ENCODE measurements at places on chromosomes 5 and 9.

GRCh38 chr9:15231788-15232635, 75.0 kb downstream of the TTC39B start:
- DNase-seq, result peak; percentile 21

GRCh38 chr5:63121471-63121870, 542.9 kb downstream of the LRRC70 start:
- no peak for DNase-seq

DNA sequence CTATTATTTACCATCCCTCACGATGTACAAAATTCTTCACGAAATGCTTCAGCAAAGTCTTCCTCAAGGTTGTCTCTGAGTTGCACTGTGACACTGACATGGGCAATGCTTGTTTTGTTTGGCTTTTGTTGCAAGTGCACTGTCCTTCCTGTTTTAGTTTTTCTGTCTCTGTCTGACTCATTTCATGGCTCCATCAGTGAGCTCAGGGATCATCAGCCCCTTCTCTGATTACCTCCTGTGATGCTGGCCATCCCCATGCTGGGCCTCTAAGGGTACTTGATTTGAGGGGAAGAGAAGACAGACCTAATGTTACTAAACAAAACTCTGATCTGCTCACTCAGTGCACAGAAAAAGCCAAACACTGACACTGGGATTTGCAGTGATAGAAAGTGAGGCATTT, 37.6 kb upstream of the STX17 start:
- no peak for DNase-seq

DNA sequence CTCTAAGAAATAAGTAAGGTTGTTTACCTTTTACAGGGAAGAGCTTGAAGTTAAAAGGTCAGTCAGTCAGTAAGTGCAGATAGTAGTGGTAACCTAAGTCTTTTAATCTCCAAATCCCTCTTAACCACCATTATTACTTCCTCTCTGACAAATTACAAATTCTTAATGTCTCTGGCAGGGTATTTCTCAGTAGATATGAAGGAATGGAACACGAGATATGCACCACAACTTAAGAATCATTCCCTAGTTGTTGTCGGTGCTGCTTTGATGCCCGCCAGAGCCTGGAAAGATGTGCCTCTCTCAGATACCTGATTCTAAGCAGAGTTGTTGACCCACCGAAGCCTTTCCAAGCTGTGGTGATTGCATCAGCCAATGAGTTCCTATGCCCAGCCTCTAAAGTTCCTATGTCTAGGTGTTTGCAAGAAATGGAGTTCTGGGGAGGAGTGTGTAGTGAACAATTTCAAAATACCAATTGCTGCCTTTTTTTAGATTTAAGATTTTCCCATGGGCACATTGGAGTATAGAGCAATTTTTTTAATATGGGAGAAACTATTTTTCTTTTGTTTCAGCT, 78.5 kb downstream of the CD180 start:
- peak; percentile 84 for DNase-seq

DNA sequence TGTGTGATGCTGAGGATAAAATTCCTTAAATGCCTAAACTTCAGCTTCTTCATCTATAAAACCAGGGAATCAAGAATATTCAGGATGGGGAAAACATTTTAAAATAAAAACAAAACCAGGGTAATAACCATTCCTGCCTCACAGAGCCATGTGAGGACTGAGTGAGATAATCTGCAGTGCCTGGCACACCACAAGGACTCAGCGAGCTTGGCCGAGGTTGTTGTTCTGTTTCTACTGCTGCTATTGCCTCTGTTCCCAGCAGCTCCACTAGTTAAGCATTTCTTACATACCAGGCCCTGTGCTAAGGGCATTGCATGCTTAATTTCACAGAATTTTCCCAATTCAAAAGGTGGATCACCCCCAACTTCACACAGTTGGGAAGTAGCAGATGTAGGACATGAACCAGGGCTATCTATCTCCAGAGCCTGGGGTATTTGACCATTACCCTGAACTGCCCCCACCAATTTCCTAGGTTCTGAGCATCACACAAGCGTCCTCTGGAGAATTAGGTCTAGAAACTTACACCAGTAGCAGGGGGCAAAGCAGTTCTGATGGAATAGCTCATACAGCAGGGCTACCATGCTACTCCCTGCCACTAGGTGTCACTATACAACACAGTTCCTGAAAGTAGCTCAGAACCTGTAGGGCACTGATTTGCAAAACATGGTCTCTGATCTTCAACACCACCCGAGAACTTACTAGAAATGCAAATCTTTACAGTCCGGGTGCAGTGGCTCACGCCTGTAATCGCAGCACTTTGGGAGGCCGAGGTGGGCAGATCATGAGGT, 74.3 kb downstream of the LRSAM1 start:
- DNase-seq, result peak; percentile 64

DNA sequence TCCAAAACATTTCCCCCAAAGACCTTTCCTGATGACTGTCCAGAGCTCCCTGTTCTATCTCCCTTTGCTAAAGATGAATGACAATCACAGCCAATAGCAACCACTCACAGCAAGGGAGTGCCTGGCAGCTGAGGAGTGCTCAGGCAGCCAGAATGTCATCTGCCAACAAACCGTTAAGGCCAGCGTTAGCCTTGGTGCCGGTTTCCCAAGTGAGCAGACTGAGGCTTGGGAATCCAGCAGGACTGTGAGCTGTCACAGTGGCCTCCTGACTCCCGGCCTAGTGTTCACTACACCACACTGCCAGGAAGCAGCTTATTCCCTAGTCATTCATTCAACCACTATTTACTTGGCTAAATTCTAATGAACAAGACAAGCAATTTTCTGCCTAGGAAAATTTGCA, 24.7 kb downstream of the STK10 start:
- DNase-seq, result no peak

DNA sequence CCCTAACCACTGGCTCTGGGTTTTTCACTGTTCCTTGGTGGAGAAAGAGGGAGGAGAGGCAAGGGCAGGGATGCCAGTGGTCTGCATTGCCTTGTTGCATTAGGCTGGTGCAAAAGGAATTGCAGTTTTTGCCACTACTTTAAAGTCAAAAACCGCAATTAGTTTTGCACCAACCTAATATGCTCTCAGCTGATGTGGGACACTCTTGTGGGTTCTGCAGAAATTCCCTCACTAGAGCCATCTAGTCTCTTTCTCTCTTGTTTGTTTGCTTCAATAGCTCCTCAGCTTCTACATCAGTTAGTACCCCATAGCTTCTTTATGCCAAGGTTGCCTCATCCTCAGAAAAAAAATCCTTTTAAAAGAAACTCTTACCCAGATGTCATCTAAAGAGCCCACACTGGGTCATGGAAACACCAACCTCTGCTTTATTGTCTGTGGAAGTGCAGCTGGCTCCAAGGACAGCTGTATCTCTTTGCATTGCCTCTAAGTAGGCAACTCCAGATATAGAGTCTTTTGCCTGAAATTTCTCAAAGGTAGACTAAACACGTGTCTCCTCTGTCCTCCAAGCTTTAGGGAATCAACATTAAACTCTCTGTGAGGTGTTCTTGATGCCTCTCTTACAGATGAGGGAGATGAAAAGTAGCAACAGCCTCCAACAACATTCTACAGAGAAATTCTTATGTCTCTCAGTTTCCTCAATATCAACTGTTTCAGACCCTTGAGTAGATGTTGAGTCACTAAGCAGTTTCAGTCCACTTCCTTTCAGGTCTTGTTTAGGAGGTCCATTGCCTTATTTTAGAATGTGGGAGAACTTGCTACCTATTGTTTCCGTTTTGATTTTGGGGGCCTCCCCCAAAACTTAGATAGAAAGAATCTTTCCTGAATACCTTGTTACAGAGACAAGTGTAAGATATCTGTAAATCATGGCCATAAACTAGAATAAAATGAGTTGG, 84.9 kb upstream of the MEF2C start:
- DNase-seq, result no peak

DNA sequence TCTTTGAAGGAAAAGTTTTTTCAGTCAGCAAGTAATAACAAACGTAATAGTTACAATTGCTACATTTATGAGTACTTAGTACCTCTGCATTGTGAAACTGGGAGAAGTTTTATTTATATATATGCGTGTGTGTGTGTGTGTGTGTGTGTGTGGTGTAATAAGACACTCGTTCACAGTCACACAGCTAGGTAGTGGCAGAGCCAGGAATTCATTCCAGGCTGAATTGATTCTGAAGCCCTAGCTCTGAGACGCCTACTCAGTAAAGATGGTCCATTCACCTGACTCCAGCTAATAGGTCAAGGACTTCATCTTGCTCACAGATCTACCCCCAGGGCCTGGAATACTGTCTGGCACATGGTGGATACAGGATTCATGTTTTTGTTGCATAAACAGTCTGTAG, 13.6 kb upstream of the CAST start:
- no peak for DNase-seq

DNA sequence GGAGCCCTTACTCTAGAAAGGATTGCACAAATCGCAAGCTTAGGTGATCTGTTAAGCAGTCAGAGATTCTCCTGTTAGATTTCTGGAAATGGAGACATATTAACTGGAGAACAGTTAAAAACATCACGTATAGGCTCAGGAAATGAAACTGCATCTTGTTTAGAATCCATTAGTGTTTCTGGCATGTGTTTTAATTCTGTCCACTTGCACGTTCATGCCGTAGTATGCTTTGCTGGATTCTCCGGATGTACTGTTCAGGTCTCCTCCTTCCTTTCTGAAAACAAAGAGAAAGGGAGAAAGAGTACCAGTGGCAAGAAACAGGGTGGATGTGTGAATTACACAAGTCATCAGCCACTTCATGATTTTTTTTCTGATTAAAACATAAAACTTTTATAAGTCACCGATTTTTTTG, 2.5 kb upstream of the RGMB start:
- DNase-seq, result no peak

DNA sequence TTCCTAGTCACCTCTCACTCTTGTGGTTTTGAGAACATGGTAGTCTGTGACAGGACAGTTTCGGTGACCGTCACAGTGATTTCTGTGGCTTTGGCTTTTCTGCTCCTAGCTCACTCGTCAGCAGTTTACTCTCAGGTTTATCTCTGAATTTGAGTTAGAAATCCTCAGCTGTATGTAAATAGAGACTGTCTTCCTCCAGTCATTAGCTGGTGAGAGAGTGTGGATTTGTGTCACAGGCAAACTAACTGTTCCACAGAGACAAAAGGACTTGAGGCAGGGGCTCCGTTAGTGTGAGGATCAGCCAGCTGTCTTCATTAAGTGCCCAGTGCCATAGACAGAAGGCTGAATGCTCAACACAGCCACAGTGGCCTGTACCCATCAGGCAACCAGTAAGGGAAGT, 131.4 kb downstream of the CD180 start:
- no peak for DNase-seq

- peak; percentile 16 for DNase-seq
These were observed 117.0 kb downstream of the NXNL2 start for GRCh38 chr9:88651682-88652633.

GRCh38 chr9:35746583-35746982, 2.4 kb downstream of the GBA2 start:
- DNase-seq, result no peak

GRCh38 chr5:3704661-3705060, 109.0 kb downstream of the IRX1 start:
- no peak for DNase-seq

DNA sequence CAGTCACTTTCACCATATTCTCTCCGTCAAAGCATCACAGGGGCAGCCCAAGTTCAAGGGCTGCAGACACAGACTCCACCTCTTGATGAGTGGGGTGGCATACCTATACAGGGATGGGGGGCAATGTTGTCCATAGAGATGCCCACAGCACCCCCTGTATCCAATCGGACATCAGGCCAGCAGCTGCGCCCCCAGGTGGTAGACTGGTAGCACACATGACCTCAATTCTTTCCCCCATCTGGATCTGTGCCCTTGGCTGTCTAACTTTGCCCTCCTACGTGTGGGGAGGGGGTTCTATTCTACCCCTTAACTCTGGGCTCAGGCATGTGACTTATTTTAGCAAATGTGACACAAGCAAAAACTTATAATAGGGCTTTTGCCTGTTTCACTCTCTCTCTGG, 84.0 kb upstream of the SLC25A48 start:
- no peak for DNase-seq

DNA sequence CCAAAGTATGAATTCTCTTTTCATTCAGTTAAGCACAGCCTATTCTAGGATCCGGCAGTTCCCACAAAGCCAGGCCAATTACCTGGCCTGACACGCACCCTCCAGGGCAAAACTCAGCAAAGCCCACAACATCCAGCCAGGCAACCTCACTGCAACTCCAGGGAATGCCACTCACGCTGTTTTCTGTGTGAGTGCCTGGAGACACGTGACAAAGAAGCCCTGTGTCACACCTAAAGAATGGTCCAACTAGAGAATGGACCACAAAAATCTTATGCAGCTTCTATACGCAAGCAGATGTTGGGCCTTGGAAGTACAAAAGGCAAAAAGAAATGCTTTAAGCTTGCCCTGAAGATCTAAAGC, 20.2 kb downstream of the RETREG1 start:
- DNase-seq, result no peak

DNA sequence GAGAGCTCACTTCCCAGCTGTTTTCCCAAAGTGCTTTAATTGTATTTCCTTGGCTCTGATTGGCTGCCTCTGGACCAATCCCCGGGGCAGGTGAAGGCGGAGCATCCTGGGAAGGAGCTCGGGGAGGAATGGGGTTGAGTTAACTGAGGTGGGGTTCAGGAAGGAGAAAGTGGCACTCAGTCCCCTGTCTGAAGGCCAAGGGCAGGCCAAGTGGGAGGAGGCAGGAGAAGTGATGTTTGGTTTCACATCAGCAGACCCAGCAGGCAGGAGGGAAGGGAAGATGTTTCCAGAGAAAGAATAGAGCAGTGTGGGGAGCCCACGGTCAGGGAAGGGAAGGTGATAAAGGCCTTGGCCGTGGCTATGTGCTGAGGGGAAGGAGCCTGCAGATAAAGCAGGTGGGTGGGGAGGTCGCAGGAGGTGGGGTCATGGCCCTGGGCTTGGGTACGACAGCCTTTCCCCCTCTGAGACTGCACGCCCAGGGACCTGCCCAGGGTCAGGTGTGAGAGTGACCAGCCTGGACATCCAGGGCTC, 3.1 kb downstream of the TSPAN17 start:
- DNase-seq, result no peak

GRCh38 chr5:553874-554273, 29.6 kb upstream of the SLC9A3 start:
- DNase-seq, result no peak

DNA sequence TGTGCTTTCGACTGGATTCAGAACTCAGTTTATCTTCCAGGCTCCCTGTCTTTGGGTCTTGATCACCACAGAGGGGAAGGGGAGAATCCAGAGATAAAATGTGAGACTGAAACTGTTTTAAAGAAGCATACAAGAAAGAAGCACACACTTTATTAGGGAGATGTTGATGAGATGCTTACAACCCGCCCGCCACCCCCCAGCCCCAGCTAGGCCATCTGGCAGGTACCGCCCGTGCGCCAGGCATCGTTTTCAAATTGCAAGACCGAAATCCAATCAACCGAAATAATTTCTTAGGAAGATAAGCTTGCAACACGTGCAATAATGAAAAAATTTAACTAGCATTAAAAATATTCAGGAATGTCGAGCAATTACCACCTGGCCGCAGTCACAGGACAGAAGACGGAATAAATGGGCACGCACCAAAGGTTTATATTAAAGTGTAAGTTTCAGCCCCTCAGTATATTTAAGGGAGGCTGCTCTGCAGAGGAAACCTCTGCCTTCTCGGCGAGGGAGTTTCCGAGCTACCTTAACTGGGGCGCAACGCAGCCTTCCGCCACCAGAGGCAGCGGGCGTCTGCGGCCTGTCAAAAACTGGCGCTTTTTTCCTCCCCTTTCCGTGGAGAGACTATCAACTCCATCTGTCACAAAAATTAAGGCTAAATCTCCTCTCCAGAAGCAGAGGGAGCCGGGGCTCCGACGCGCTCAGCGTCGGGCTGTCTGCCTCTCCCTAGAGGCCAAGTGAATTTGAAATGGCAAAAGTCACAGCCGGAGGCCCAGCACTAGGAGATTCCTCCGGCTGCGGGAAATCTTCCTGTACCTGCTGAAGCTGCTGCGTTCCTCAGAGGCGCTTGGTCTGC, 996 bp upstream of the GAS1 start:
- peak; percentile 86 for DNase-seq

Measured in OCI-M1 (cell line).